ENCODE measurements at places on chromosomes 2 and 18.

DNA sequence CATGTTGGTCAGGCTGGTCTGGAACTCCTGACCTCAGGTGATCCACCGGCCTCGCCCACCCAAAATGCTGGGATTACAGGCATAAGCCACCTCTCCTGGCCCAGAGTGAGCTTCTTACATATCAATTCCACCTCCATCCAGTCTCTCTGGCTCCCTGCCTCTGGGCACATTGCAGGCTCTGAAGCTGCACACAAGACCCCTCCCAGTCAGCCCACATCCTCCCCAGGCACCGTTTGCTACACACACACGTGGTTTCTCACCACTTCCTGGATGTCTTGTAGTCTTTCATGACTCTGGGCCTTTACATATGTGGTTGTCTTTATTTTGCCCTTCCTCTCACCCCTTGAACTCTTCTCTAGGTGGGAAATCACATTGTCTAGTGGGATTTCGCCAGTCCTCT, 64.0 kb upstream of the CABLES1 start:
- DNase-seq: no peak

GRCh38 chr2:148742373-148742772, 97.8 kb downstream of the EPC2 start:
- DNase-seq: no peak

DNA sequence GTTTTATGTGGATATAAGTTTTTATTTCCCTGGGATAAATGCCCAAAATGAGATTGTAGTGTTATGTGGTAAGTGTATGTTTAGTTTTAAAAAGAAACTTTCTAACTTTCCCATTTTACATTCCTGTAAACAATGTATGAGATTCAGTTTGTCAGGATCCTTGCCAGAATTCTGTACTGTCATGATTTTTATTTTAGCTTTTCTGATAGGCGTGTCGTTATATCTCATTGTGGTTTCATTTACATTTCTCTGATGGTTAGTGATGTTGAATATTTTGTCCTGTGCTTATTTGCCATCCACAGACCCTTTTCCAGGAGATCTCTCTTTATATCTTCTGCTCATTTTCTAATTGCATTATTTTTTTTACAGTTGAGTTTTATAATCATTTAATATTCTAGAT, 245.6 kb upstream of the CDH2 start:
- no peak for DNase-seq

- DNase-seq: no peak
These were observed 61.3 kb downstream of the ZNF516 start for GRCh38 chr18:76433788-76434187.

GRCh38 chr2:174634130-174635014, 36.8 kb upstream of the WIPF1 start:
- DNase-seq: no peak

- DNase-seq: no peak
These were observed 463.1 kb upstream of the DDX18 start for GRCh38 chr2:117351396-117351795.

DNA sequence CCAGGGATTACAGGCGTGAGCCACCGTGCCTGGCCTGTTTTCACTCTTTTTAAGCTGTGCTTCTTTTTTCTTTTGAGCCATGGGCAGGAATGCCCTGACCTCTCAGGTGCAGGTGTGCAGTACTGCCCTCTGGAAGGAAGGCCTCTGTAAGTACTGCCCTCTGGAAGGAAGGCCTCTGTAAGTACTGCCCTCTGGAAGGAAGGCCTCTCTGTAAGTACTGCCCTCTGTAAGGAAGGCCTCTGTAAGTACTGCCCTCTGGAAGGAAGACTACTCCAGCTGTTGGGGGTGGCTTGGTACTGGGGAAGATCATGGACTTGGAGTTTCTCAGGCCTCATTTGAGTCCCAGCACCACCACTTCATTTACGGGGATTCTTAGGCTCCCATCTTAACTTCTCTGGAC, 248.5 kb upstream of the ID2 start:
- no peak for DNase-seq

DNA sequence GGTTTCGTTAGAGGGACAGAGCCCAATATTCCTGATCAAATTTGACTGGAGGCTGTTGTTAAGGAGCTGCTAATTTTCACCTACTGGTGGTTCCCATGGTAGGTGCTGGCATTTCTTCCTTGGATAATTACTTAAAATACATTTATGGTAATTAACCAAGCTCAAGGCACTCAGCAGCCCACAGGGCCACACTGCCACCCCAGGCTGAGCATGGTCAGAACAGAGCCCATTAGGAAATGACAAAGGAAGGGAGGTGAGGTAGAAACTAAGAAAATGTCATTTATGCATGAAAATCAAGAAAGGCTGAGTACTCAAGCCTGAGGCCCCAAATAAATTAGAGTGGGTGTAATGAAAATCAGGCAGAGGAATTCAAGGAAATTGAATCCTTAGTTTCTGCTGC, 510.2 kb upstream of the GYPC start:
- DNase-seq: no peak

DNA sequence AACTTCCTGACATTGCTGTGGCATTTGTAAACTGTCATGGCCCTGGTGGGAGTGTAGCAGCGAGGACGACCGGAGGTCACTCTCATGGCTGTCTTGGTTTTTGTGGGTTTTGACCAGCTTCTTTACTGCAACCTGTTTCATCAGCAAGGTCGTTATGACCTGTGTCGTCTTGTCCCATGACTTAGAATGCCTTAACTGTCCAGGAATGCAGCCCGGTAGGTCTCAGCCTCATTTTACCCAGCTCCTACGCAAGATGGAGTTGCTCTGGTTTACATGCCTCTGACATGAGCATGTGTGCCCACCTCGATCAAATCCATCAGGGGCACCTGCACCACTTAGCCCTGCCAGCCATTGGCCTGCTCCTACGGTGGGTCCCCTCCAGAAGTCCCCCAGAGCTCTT, 32.9 kb upstream of the SLC66A3 start:
- no peak for DNase-seq

GRCh38 chr18:46578987-46579386, 78.0 kb downstream of the LOXHD1 start:
- no peak for DNase-seq

DNA sequence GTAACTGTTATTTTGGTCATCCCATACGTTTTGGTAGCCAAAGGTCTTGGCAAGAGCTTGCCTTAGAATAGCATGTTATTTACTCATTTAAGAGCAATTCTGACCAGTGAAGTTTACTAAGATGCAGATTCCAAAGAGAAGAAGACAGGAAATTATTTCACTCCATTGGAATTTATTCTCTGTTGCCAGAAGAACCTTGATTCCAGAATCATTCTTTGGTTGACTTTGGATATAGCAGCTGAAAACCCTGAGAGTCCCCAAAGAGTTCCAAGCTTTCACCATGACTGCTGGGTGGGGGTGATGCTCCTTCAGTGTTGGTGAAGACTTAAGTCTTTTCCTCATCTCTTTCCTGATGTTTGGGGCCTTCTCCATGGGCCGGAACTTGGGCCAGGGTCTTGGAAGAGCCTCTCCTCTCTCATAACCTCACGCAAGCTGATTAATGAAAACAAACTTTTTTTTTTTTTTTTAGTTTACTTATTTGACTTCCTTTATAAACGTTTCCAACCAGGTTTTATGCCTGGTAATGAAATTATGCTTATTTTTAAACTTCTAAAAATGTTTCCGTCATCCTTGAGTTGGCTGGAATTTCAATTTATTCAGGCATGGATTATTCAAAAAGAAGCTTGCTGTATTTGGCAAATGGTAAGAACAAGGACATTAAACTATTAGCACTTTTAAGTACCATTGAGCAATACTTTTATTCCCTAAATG, 192.0 kb downstream of the MTX2 start:
- no peak for DNase-seq

GRCh38 chr2:134304394-134305108, 50.7 kb downstream of the MGAT5 start:
- DNase-seq: no peak

DNA sequence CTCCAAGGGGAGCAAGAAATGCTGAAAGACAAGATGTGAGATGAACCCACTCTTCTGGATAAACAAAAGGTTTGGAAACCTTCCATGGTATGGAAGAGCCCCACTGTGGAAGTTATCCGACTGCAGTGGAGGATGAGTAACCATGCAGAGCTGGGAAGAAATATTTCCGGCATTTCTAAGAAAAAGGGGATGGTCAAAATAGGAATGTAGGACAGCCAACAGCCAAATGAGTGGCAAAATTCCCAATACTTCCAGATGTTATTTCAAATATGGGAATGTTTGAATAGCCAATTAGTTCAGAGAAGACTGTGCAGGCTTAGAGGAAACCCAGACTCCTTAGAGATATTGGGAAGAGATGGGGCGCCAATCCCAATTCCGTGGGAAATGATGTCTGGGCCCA, 246.8 kb downstream of the RAD51AP2 start:
- no peak for DNase-seq

DNA sequence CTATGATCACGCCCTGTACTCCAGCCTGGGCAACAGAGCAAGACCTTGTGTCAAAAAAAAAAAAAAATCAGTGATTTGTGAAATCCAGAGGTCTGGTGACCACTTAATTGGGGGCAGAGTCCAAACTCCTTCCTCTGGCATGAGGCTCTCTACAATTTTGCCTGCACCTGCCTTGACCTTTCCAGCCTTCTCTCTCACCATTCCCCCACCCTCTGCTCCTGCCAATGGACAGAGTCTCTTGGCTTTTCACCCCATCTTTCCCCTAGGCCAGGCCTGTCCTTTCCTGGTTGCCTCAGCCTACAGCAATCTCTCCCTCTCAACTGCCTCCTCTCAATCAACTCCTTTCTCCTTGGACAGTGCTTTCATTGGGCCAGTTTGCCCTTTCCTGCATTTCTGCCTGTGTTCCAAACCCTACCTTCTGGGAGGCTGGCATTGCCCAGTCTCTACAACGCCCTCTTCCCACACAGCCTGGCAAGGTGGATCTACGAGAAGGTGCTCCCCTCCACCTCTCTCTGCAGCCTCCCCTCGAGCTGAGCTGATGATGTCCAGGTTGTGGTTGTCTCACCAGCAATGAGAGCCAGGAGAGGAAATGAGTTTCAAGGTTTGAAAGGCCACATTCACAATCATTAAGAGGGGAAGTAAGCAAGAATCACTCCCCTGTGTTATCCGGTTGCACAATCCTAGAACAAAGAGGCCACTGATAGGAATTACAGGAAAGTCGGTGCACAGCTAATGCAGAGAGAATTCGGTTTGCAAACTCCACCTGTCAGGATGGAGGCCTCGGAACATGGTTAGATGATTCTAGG, 39.5 kb upstream of the NPAS2 start:
- DNase-seq: no peak

DNA sequence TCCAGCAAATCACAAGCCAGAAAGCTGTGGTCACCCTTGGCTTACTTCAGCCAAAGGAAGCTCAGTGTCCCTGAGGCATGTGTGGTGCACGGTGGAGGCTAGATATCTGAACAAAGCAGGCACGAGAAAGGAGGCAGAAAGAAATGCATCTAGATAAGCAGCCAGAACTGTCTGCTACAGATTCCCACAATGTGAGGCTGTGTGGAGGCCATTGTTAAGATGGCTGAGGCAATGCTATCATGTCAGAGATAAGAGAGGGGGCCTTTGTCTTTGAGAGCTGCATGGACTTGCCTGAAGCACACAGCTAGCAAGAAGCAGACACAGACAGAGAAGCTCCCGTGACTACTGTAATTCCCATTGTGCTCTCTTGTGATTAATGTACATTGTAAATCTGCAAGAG, 110.5 kb upstream of the LYPD6 start:
- DNase-seq: no peak

GRCh38 chr2:240960971-240961876, 37.2 kb upstream of the SNED1 start:
- DNase-seq: peak; percentile 57

GRCh38 chr18:12451428-12451827, 43.7 kb downstream of the PRELID3A start:
- DNase-seq: peak; percentile 18

- no peak for DNase-seq
These were observed 86.7 kb upstream of the TMEM18 start for GRCh38 chr2:763766-764525.

DNA sequence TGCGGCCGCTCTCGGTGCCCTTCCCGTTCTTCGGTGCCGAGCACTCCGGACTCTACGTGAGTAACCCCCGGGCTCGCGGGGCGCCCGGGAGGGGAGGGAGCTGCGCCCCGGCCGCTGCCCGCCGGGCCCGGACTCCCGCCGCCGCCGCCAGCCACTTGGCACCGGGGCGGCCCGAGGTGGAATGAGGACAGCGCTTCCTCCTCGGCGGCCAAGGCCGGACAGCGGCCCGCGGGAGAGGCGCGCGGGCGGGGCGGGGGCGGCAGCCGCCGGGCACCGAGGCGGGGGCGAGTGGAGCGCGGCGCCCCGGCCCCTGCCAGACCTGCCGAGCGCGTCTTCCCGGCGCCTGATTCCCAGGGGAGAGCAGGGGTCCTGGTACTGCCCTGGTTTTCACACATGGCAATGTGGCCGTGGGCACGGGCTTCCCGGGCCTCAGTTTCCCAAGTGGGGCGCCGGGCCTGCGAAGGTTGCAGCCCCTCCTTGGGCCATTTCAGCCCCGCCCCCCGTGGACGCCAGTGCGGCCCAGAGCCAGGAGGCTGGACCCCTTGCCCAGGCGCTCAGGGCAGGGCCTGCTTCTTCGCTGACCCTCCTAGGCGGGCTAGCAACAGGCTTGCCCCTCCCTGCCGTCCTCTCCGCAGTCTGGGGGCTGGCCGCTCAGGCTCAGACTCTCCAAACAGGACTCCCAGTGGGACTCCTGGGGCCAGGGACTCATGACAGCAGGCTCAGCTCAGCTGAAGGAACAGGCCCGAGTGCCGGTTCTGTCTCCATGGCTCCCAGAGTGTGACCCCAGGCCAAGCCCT, 775 bp downstream of the SNED1 start:
- no peak for DNase-seq

DNA sequence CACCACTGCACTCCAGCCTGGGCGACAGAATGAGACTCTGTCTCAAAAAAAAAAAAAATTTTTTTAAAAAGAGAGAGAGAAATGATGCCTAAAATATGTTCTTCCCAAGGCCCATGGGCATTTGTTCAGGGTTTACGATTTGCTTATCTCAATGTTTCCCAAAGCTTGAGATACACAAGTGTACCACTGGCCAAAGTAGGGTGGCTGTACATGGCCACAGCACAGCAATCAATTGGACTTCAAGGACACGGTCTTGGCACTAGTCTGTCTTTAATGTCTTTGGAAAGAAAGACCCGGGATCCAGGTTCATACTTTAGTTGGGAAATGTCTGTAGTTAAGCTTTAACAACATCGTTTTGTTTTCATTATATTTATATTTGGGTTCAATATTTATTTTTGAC, 9.5 kb upstream of the CATIP start:
- DNase-seq: no peak

DNA sequence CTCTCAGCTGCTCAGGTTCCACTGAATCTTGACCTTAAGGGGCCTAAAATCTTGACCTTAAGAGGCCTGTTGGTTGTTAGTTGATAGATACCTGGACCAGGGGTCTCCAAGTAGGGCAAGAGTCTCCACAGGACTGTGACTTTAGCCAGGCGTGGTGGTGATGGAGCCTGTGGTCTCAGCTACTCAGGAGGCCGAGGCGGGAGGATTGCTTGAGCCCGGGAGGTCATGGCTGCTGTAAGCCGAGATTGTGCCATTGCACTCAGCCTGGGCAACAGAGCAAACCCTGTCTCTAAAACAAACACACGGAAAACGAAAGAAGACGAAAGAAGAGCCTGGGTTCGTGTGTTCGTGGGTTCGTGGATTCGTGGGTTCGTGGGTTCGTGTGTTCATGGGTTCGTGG, 120.2 kb upstream of the CTDP1 start:
- no peak for DNase-seq
